ENCODE measurements at places on chromosomes 2 and 18. TPM values are rescaled to one million over a fixed set of nuclear protein-coding genes. Genes with fewer than 3 reads are reported as not detected.

DNA sequence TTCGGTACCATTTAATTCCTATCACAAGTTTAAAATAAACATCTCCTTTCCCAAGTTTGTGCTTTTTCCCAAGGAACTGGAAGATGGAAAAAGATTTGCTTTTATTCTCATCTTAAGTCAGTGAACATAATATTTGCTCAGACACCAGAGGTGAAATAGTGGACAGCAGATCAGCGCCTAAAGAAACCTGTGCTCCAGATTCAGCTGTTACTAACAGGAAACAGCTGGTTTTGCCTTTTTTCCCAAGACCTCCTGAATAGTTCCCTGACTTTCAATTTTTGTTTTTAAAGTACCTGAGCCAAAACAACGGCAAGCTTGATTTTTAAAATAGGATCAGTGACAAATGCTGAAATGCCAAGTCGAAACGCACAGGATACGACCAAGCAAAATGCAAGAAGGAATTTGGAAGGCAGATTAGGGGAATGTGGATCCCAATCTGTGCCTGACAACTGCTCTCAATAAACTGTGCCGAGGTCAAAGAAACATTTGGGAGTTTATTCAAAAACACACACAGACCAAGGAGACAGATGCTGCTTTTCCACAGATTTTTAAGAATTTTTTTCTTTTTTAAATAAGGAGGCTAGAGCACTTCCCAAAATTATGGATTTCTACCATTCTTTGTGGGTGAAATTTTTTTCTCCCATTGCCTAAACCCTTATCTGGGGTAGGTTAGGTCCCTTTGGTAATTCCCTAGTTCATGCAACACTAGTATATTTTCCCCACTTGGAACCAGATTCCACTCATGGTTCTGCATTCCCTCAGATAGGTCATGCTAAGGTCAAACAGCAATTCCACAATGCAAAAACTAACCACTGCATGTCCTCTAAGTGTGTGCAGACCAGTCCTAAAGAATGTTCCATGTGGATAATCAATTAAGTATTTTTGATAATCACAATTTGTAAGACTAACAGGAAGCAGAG, 121.5 kb upstream of the PDE1A start:
- DNase-seq: no peak

The CDH19 gene
- total RNA-seq: 30.4 TPM

The FSHR gene
- 1.1 TPM for total RNA-seq

The CERKL gene
- total RNA-seq: not detected
